NCI-H1436 (cell line): ENCODE measurements at places on chromosomes 6 and 20.

- no peak for DNase-seq
Measured at GRCh38 chr20:37898233-37899104, 4.5 kb upstream of the VSTM2L start.

- DNase-seq = no peak
Measured at GRCh38 chr20:15292405-15292804, 955.0 kb upstream of the FLRT3 start.

GRCh38 chr6:150936021-150936555, 70.6 kb downstream of the MTHFD1L start:
- no peak for DNase-seq

GRCh38 chr6:106546691-106547414, 82.4 kb downstream of the RTN4IP1 start:
- DNase-seq = peak; percentile 30

DNA sequence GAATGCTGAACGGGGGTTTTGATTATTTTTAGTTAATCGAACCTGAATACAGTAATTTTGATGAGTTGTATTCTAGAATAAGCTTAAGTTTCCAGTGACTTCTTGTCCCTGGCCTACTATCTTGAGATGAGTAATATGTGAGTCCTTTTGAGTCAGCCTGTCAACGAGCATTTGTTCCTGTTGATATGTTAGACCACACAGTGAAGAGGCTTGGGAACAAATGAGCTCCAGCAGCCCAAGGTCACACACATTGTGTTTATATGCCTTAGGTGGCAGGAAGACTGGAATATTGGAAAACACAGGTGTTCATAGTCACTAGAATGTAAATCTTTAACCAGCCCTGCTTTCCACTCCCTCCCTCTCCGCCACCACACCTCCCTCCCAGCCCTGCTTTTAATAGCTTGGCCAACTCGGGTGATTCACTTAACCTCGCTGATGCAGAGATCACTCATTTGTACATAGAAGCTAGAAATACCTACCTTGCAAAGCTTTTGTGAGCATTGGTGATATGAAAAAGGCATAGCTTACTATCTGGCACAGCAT, 9.1 kb downstream of the SMPDL3A start:
- DNase-seq = no peak

- peak; percentile 39 for DNase-seq
Measured at GRCh38 chr6:145214570-145214969, 520.8 kb downstream of the EPM2A start.

GRCh38 chr6:30883685-30884520, at the start of gene DDR1:
DDR1 (plus strand) TSS chr6:30884519; CDS start chr6:30888730, 4,211 bp downstream.
- DNase-seq = peak; percentile 45

GRCh38 chr6:42315991-42316970, 98.6 kb upstream of the MRPS10 start:
- no peak for DNase-seq

DNA sequence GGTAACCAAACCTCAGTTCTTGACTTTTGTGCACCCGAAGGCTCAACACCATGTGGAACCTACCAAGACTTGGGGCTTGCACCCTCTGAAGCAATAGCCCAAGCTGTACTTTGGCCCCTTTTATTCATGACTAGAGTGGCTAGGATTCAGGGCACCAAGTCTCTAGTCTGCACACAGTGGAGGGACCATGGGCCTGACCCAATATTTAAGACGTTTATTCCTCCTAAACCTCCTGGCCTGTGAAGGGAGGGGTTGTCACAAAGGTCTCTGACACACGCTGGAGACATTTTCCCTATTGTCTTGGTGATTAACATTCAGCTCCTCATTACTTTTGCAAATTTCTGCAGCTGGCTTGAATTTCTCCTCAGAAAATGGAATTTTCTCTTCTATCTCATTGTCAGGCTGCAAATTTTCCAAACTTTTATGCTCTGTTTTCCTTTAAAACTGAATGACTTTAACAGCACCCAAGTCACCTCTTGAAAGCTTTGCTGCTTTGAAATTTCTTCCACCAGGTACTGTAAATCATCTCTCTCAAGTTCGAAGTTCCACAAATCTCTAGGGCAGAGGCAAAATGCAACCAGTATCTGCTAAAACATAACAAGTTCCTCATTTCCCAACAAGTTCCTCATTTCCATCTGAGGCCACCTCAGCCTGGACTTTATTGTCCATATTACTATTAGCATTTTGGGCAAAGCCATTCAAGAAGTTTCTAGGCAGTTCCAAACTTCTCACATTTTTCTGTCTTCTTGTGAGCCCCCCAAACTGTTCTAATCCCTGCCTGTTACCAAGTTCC, 481.4 kb upstream of the BTBD3 start:
- DNase-seq = no peak

GRCh38 chr20:47284373-47284772, 72.1 kb downstream of the ZMYND8 start:
- no peak for DNase-seq

- no peak for DNase-seq
Measured at GRCh38 chr6:142459271-142459670, 157.5 kb downstream of the ADGRG6 start.

DNA sequence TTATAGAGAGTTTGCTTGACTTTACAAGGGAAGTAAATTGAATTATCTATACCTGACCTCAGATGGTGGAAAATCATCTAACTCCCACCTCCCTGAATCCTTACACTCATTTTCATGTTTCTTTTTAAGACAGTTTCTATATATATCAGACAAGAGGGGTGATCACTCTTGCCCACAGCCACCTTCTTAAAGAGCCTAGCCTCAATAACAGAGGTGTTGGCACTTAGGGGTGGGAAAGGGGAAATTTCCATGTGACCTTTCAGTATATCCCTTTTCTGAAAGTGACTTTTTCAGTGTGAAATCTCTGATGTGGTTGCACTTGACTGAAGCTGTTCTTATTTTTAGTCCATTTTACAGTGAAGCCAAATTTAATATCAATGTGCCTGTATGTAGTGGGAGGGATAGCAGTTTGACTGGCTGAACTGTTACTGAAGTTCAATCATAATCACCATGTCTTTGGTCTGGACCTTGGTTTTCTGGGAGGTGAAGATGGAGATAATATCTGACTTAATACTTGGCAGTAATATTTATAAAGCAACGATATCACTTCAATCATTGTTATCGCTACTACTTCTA, 141.3 kb downstream of the MAP3K7 start:
- DNase-seq = no peak

DNA sequence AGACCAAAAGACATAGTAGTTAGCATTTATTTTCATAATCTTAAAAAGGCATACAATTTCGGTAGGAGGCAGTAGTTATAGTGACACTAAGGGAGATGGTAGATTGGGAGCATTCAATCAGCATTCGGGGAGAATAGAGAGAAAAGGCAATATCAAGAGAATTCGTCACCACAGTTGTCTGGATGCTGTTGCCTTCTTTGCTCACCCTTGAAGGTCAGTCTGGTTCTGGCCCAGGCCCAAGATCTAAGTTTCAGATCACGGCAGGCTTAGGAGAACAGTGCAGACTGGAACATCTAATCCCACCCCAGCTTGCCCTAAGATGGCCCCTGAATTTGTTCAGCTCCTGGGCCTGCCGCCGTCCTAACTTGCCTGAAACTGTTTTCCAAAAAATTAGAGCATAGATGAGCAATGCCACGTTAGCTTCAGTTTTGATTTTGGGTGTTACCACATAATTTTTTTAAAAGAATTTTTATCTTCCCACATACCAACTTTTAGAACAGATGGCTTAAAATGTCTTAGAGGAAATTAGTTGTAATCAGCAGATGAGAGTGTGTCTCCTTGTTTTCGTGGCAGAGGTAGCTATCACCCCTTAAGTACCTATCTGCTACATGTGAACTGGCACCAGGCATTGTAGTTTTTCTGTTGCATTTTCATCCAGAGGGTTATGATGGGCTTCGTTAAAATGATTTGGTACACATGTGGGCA, 8.3 kb upstream of the CEP85L start:
- no peak for DNase-seq

- no peak for DNase-seq
Measured at GRCh38 chr6:113735491-113735890, 121.7 kb upstream of the MARCKS start.

- no peak for DNase-seq
Measured at GRCh38 chr6:72621291-72622093, at the start of gene KCNQ5. KCNQ5 (plus strand) TSS chr6:72622064.

GRCh38 chr20:11031300-11031699, 357.5 kb upstream of the JAG1 start:
- no peak for DNase-seq

GRCh38 chr6:16819752-16820151, 58.5 kb upstream of the ATXN1 start:
- no peak for DNase-seq

GRCh38 chr6:5087389-5087788, 2.2 kb downstream of the PPP1R3G start:
- DNase-seq = no peak

GRCh38 chr6:137341681-137342195, 122.6 kb upstream of the IFNGR1 start:
- DNase-seq = no peak

GRCh38 chr6:79138146-79138545, 60.1 kb upstream of the PHIP start:
- no peak for DNase-seq

DNA sequence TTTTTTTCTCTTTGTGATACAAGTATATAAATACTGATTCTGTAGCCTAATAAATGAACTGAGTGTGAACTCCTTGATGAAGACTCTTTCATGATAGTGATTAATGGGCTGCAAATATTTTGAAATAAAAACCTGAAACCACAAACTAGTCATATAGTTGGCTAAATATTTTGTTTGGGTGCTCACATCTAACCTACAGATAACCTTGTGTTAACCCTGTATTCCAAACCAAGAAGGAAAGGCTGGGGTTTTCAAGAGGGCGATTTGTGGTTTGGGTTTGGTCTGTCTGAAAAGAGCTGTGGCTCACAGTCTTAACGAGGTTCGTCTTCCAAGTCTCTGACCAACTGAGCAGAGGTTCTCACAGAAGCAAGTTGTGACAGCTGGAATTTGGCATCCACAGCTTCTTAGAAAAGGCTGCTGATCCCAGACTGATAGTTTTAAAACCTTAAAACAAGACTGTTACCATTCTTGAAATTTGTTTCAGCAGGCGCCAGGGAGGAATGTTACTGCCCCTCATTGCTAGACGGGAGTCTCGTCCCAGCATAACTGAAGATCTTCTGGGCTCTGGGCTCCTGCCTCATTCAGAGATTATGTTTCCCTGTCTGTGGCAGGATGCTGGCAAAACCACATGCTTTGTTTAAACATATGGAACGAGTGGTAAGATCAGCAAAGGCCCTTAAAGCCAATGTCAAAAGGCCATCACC, 736.4 kb upstream of the MARCKS start:
- no peak for DNase-seq

DNA sequence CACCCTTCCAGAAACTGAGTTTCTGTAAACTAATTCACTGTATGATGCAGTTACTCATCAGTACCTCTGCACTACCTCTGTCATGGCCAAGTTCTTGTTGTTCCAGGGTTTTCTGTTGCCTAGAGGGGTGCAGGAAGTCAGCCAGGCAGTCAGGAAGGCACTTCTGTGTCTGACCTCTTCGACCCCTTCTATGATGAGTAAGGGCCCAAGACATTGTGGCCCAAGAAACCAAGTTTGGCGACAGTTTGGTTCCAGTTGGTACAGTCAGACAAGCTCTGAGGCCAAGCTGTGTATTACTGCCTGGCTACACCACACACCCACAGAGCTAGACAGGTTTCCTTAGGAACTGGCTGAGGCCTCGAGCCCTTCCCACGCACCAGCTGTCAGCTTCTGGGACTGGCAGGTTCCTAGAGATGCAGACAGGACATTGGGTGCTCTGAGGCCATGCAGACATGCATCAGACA, 41.2 kb downstream of the TRAF3IP2 start:
- DNase-seq = no peak

DNA sequence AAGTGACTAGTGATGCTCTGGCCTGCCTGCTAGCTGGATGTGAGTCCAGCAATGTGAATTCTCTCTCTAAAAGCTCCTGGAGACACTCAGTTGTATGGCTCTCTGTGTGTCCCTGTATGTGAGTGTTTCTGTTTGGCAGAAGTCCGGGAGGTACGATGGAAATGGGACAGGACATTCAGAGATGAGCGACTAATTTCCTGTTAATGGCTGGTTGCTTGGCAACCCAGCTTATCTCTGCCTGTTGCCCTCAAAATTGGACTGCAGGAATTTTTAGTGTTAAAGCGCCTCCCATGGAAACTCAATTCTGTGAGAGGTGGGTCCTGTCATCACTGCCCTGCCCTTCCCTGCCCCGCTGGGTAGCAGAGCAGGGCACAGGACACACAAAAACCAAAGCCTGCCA, 136.8 kb upstream of the LRFN2 start:
- no peak for DNase-seq

GRCh38 chr6:13624871-13625288, 9.7 kb downstream of the NOL7 start:
- DNase-seq = peak; percentile 0

DNA sequence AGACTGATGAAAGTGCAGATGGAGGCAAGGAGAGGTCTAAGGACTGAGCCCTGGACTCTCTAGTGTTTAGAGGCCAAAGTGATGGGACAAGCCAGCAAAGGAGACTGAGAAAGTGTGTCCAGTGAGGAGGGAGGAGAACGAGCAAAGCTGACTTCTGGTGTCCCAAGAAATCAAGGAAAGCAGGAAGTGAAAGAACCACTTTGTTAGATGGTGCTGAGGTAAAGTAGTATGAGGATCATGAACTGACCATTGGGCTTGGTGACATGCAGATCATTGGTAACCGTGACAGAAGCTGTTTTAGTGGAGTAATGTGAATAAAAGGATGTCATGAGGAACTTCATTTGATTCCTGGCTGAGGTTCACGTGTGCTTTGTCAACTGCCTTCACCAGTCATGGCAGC, 108.4 kb downstream of the SLX4IP start:
- DNase-seq = no peak

DNA sequence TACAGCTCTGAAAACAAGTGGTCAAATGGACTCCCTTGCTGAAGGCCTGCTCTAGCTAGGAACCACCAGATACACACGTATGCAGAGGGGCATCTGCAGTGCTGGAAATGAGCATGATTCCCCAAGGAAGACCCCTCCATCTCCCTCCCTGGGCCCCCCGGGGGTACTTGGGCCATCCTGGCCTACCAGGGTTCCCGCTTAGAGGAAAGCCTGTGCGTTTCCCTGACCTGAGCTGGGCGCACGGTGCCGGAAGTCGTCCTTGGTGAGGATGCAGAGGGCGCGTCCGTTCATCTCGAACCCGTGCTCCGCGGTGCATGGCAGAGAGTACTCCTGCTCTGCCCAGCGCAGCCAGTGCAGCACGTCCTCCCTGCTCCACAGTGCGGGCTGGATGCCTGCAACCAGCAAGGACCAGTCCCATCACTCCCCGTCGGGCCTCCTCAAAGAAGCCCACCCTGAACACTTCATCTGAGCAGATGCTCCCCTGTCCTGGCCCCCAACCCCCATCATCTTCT, 11.8 kb downstream of the ETV7 start:
- no peak for DNase-seq
